Anterior cingulate cortex (tissue), 58 donors: ENCODE measurements at places on chromosomes 6 and 20.

- no peak for DNase-seq
These were observed 154.6 kb downstream of the SASH1 start for GRCh38 chr6:148497257-148497656.

- no peak for DNase-seq
These were observed 168.7 kb upstream of the LRFN2 start for GRCh38 chr6:40755749-40756452.

DNA sequence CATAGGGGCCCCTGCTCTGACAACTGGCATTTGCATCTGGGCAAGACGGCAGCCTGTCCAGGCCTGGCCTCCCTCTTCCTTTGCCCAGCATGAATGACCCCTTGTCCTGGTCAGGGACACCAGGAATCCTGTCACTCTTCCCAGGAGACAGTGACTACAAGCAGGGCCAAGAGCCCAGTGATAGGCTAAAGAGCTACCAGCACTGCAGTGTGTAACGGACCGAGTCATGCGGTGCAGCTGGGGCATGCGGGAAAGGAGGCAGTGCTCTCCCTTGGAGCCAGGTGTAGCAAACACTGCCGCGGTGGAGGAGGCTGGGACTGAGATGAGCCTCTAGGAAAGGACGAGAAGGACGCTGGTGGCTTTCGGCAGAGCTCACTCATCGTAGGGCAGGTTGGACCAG is 38.7 kb upstream of the DSP start:
- no peak for DNase-seq

DNA sequence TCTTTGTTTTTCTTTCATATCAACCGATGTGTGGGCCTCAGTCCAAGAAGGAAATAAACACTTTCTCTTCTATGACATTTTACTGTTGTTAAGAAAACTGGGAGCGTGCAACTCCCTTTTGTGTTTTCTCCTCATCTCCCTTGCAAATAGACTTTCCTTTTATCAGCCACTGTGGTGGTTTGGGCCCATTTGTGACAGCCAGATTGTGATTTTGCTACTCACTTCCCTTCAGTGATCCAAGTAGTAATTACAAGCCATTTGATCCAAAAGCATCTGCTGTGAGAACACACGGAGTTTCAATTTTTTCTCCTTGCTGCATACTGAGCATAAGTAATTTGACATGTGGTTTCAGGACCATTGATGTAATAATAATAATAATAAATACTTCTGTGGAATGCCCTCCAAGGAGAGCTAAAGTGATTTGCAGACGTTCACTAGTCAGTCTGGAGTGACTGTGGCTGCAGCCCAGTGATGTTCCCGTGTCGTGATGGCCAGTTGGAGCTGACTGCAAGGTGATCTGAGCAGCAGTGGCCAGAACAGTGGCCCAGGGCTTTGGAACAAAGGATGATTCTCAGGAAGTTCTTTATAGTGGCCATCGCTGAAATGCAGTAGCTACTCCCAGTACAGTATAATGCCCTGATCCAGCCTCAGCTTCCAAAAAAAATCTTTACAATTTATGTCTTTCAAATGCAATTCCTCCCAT is 91.9 kb upstream of the CLDN20 start:
- no peak for DNase-seq

DNA sequence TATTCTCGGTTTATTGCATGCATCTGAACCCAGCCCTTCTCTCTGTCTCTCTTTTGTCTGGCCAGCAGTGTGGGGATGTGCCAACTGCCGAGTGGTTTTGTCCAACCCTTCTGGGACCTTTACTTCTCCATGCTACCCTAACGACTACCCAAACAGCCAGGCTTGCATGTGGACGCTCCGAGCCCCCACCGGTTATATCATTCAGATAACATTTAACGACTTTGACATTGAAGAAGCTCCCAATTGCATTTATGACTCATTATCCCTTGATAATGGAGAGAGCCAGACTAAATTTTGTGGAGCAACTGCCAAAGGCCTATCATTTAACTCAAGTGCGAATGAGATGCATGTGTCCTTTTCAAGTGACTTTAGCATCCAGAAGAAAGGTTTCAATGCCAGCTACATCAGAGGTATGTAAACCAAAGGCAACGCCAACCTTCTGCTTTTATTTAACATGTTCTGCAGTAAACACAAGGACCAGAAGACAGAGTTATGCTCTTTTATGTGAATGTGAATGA is 65.8 kb downstream of the ADGRG6 start:
- no peak for DNase-seq

DNA sequence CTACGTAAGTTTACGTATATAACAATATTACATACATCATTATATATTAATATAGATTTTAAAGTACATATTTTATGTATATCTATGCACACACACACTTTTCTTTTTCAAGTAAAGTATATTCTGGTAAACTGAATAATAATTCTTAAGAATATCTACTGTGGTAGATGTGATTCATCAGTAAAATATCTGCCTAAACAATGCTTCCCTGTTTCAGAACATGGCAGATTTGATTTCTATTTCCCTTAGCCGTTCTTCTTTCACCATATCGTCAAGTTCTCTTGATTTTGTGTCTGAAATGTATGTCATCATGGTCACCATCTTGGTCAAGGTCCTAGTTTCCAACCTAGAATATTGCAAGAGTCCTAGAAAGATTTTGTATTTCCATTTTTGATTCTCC is 195.6 kb downstream of the HDGFL1 start:
- no peak for DNase-seq

DNA sequence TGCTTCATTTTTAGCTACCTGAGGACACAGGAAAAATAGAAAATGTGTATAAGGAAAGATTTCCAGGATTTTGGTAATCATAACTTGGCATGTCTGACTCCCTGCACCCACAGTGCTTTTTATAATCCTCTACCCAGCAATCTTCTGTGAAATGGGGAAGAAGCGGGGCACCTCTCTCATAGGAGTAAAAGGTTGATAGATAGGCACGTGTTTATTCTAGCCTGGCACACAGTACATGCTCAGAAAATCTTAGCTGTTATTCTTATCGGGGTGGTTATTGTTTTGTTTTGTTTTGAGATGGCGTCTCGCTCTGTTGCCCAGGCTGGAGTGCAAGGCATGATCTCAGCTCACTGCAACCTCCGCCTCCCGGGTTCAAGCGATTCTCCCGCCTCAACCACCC is 87.7 kb upstream of the SALL4 start:
- DNase-seq, result no peak

DNA sequence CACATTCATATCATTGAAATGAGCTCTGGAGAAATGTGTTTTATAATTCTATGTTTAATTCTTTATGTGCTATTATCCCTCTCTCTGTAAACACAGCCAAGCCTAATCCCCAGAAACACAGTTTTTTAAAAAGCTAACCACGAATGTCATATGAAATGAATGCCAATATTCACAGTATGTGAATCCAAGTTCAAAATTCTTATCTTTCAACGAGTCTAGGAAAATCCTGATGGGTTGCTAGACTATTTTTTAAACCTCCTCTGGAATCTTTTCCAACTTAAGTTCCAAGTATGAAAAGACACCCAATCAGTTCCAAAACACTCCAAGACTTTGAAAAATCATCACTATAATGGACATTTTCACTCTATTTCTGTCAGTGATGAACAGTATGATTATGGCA is 689.3 kb downstream of the HACE1 start:
- no peak for DNase-seq

- DNase-seq, result no peak
These were observed 3.4 kb downstream of the NEDD9 start for GRCh38 chr6:11228935-11229654.
